ENCODE measurements at places on chromosomes 6 and 20.

DNA sequence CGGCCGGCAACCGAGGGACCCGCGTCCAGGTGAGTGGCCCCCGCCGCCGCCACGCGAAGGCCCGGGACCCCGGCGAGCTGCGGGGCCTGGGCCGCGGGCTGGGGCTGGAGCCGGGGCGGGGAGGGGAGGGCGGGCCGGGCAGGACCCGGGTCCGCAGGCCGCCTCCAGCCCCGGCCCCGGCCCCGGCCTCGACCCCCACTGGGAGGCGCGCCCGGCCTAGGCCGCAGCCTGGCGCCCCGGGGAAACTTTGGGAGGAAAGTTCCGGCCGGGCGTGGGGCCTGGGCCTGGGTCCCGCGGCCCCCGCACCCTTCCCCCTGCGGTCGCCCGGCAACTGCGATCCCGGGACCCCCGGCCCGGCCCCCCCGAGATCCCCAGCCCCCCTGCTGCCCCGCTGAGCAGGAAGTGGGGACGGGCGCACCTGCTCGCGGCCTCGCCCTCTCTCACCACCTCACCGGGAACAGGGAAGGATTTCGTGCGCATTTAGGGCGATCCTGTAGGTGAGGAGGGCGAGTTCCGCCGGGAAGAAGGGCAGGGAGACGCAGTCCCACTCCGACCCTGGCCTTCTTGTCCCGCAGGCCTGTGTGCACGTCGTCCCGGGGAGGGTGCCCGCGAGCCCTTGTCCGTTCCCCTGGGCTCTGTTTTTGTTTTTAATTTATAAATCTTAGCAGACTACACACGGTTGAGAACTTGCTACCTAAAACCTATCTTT lies 402 bp downstream of the OSBPL2 start:
- no peak for DNase-seq

- DNase-seq, result no peak
Measured at GRCh38 chr20:3646067-3646440, 17.1 kb downstream of the GFRA4 start.

GRCh38 chr20:34164381-34164984 lies 52.4 kb upstream of the EIF2S2 start:
- DNase-seq, result no peak

- DNase-seq, result no peak
Measured at GRCh38 chr6:14083751-14084150, 33.8 kb upstream of the CD83 start.

Data from stimulated activated CD8-positive, alpha-beta memory T cell treated with anti-CD3 and anti-CD28 coated beads, Interleukin-7, amount 100 ng/mL, for 1 hour (primary cell).